Stomach (tissue), 19 donors: ENCODE measurements at places on chromosomes 12 and 14. TPM values are rescaled to one million over a fixed set of nuclear protein-coding genes. Genes with fewer than 3 reads are reported as not detected.
A peak's percentile ranks its signal among the peaks of the same experiment; 100 is the strongest.

GRCh38 chr12:56772625-56773024, 9.5 kb downstream of the HSD17B6 start:
- no peak overlapping the region for H3K27ac ChIP-seq
- H3K27me3 ChIP-seq: no peaks in the 10 kb centered on the region
- H3K36me3 ChIP-seq: no peaks in the 10 kb centered on the region
- DNase-seq: no peak
- H3K4me3 ChIP-seq: no peak overlapping the region
- H3K4me1 ChIP-seq: peaks cover 9% of the 10 kb centered on the region

DNA sequence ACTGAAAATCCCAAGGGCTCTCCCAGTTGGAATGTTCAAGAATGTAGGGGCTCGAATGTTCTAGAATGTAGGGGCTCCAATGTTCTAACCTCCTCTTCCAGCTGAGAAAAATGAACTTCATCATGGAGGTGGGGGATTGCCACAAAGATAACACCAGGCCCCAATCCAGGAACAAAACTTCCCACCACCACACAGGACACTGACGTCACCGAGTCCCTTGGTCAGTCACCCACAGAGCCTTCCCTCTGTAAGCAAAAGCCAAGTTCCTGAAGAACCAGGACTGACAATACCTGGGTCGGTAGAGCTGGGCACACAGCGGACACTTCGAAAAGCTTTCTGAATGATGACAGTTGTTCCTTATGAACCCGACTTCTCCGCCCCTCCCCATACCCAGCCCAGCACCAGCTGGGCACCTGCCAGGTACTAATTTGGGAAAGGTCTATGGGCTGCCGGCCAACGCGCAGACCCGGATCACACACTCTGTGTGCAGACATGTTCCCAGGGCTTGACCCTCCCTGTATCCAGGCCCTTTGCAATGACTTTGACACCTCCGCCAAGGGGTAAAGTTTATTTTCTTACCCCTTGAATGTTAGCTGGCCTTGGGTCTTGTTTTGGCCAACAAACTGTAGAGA, 18.9 kb downstream of the ITPK1 start:
- H3K4me3 ChIP-seq: no peak overlapping the region
- H3K27ac ChIP-seq: no peak overlapping the region
- no peak for DNase-seq
- H3K4me1 ChIP-seq: peaks cover 5% of the 10 kb centered on the region
- no peaks in the 10 kb centered on the region for H3K36me3 ChIP-seq

DNA sequence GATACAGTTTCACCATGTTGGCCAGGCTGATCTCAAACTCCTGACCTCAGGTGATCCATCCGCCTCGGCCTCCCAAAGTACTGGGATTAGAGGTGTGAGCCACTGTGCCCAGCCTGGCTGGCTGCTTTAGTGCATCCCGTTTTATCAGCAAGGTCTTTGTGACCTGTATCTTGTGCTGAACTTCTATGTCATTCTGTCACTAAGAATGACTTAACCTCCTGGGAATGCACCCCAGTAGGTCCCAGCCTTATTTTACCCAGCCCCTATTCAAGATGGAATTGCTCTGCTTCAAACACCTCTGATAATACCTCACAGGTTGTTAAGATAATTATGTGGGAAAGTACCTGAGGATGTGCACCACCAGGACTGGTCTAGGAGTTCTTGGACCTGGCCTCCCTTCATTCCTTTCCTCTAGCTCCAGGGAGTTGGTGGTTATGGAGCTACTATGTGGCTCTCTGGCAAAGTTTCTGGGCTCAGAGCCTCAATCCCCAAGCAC, 26.1 kb upstream of the JPH4 start:
- H3K27ac ChIP-seq: no peak overlapping the region
- H3K27me3 ChIP-seq: no peaks in the 10 kb centered on the region
- no peak for DNase-seq
- peaks cover 8% of the 10 kb centered on the region for H3K4me1 ChIP-seq
- no peaks in the 10 kb centered on the region for H3K36me3 ChIP-seq

- H3K4me1 ChIP-seq: no peaks in the 10 kb centered on the region
- no peak for DNase-seq
- H3K27ac ChIP-seq: no peak overlapping the region
- no peaks in the 10 kb centered on the region for H3K36me3 ChIP-seq
- H3K27me3 ChIP-seq: no peaks in the 10 kb centered on the region
These were observed 19.8 kb downstream of the PTPRB start for GRCh38 chr12:70617450-70617849.

- DNase-seq: no peak
- H3K27ac ChIP-seq: peak overlapping the region; percentile 22
- H3K4me3 ChIP-seq: no peak overlapping the region
- no peaks in the 10 kb centered on the region for H3K27me3 ChIP-seq
These were observed 275.4 kb downstream of the PAWR start for GRCh38 chr12:79415321-79415720.

GRCh38 chr12:49823951-49824350, 4.3 kb downstream of the NCKAP5L start:
- H3K27me3 ChIP-seq: no peaks in the 10 kb centered on the region
- peaks cover 3% of the 10 kb centered on the region for H3K36me3 ChIP-seq
- no peak for DNase-seq
- peak overlapping the region; percentile 93 for H3K27ac ChIP-seq
- peaks cover 40% of the 10 kb centered on the region for H3K4me1 ChIP-seq
- H3K4me3 ChIP-seq: no peak overlapping the region

DNA sequence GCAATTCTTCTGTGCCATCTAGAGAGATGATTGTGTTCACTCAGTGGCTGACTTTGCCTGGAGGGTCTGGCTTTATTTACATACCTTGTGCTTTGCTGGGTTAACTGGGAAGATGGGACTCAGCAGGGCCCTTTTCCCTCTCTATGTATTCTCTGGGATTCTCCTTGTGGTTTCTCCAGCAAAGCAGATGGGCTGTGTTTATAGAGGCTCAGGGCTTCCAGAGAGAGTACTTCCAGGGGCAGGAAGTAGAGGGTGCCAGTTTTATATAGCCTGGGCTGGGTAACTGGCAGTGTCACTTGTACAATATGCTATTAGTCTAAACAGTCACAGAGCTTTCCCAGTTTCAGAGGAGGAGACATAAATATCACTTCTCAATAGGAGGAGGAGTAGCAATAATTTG, 509.9 kb downstream of the DIO2 start:
- H3K4me1 ChIP-seq: peaks cover 17% of the 10 kb centered on the region
- no peak overlapping the region for H3K27ac ChIP-seq
- no peaks in the 10 kb centered on the region for H3K27me3 ChIP-seq
- H3K4me3 ChIP-seq: no peak overlapping the region
- no peaks in the 10 kb centered on the region for H3K36me3 ChIP-seq

DNA sequence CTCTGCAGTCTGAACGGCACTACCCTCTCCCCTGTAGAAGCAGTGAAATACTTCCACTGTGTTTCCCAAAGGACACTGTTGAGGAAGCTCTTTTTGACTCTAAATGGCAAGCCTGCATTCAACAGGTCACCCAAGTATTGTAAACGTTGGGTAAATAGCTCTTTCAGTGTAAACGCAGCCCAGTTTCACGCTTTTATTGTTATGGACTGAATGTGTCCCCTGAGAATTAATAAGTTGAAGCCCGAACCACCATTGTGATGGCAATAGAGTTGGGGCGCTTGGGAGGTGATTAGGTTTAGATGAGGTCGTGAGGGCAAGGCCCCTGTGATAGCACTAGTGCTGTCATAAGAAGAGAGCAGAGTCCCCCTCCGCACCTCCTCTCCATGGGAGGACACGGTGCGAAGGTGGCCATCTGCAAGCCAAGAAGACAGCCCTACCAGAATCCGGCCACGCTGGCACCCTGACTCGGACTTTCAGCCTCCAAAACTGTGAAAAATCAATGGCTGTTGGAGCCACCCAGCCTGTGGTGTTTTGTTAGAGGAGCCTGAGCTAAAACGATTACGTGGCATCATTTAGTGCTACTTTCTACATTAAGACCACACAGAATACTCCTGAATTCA, 1.1 kb downstream of the SERPINA10 start:
- no peaks in the 10 kb centered on the region for H3K4me1 ChIP-seq
- no peaks in the 10 kb centered on the region for H3K27me3 ChIP-seq
- no peaks in the 10 kb centered on the region for H3K36me3 ChIP-seq
- no peak overlapping the region for H3K27ac ChIP-seq
- no peak overlapping the region for H3K4me3 ChIP-seq

- no peaks in the 10 kb centered on the region for H3K27me3 ChIP-seq
- no peak overlapping the region for H3K4me3 ChIP-seq
- H3K36me3 ChIP-seq: no peaks in the 10 kb centered on the region
- DNase-seq: no peak
- no peaks in the 10 kb centered on the region for H3K4me1 ChIP-seq
- H3K27ac ChIP-seq: no peak overlapping the region
These were observed 94.6 kb upstream of the SCAF11 start for GRCh38 chr12:46084666-46085631.

DNA sequence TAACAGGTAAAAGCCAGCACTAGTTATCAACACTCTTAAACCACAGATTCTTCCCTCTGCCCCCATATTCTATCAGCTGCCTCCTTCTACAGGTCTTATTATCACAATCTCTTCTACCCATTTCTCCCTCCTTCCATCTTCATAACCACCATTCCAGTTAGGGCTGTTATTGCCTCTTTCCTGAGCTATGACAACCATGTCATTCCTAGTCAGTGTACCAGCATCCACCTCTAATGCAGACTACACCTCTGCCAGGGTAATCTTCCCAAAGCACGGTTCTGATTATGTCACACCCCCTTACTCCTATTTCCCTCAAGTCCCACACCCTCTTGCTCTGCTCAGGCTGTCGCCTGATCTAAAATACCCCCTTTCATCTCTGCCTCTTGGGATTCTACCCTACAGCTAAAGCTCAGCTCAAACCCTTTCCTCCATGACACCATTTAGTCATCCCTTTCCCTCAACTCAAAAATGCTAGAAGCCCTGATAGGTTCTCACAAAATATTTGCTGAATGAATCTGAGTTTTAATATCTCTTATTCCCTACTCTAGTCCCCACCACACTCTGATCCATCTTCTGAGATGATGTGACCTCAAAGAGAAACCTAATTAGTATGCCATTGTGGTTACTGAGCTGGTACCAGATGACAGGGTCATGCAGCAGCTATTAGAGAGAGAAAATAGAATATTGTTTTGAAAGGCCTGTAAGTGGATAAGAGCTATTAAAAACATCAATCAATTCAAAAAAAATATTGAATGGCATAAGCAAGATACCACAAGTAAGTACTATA, 11.7 kb downstream of the RACGAP1 start:
- DNase-seq: no peak
- H3K4me3 ChIP-seq: no peak overlapping the region
- no peaks in the 10 kb centered on the region for H3K36me3 ChIP-seq
- H3K27me3 ChIP-seq: no peaks in the 10 kb centered on the region

- peak; percentile 23 for DNase-seq
- H3K27me3 ChIP-seq: no peaks in the 10 kb centered on the region
- H3K4me1 ChIP-seq: no peaks in the 10 kb centered on the region
These were observed 722.3 kb upstream of the FLRT2 start for GRCh38 chr14:84807673-84808072.

GRCh38 chr12:4046495-4046840, 173.3 kb upstream of the PARP11 start:
- H3K36me3 ChIP-seq: no peaks in the 10 kb centered on the region
- H3K27ac ChIP-seq: no peak overlapping the region
- no peaks in the 10 kb centered on the region for H3K27me3 ChIP-seq

GRCh38 chr14:58362798-58363412, 32.8 kb upstream of the TOMM20L start:
- no peaks in the 10 kb centered on the region for H3K27me3 ChIP-seq
- H3K4me3 ChIP-seq: no peak overlapping the region
- H3K36me3 ChIP-seq: peaks cover 30% of the 10 kb centered on the region
- no peak overlapping the region for H3K27ac ChIP-seq

- peaks cover 57% of the 10 kb centered on the region for H3K4me1 ChIP-seq
- H3K36me3 ChIP-seq: no peaks in the 10 kb centered on the region
- H3K27me3 ChIP-seq: no peaks in the 10 kb centered on the region
These were observed 18.6 kb upstream of the PLEKHG3 start for GRCh38 chr14:64685371-64686281.

GRCh38 chr12:2633825-2634200, 161.0 kb upstream of the FKBP4 start:
- H3K27ac ChIP-seq: no peak overlapping the region
- no peaks in the 10 kb centered on the region for H3K36me3 ChIP-seq
- no peaks in the 10 kb centered on the region for H3K4me1 ChIP-seq
- H3K4me3 ChIP-seq: no peak overlapping the region
- DNase-seq: no peak

DNA sequence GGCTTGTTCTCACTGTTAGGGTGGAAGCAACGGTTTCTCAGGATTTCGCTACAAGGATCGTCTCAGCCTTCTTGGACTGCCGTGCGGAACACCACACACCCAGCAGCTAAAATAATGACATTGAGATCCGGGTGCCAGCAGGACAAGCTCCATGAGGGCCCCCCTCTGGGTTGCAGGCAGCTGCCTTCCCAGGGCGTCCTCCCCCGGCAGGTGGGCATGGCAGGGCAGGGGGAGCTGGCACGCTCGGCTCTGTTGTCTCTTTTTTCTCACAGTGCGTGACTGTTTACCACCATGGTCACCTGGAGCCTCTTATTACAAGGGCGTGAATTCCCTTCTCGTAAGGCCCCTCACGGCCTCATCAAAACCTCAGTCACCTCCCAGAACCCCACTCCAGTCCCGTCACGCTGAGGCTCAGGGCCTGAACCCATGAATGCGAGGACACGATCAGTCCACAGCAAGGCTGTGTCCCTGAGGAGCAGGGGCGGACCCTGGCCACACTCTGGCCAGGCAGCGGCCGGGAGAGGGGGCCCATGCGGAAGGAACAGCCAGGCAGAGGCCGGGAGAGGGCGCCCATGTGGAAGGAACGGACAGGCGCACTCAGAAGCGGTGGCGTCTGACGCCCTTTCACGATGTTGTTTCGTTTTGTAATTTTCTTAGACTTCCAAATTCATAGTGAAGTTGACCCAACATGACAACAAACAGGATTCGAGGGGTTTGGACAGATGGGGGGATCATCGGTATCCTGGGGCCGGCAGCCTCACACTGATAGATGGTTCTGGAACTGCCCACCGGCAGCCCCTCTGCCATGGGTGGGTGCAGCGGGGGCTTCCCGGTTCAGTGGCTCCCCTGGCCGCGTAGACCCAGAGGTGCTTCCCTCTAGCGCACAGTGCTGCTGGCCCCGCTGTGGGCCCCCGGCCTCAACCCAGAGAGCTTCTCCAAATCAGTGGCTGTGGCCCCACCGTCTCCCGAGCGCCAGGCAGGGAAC, 10.0 kb downstream of the LRCOL1 start:
- H3K27ac ChIP-seq: peak overlapping the region; percentile 6
- no peaks in the 10 kb centered on the region for H3K36me3 ChIP-seq
- peaks cover 4% of the 10 kb centered on the region for H3K4me1 ChIP-seq
- peak; percentile 91 for DNase-seq

- H3K4me1 ChIP-seq: peaks cover 17% of the 10 kb centered on the region
- H3K4me3 ChIP-seq: no peak overlapping the region
- no peak for DNase-seq
- no peak overlapping the region for H3K27ac ChIP-seq
- H3K36me3 ChIP-seq: no peaks in the 10 kb centered on the region
- H3K27me3 ChIP-seq: peaks cover 26% of the 10 kb centered on the region
These were observed 127.4 kb upstream of the PRMT8 start for GRCh38 chr12:3363608-3364007.

- H3K4me1 ChIP-seq: no peaks in the 10 kb centered on the region
- no peak overlapping the region for H3K27ac ChIP-seq
- no peak overlapping the region for H3K4me3 ChIP-seq
- H3K27me3 ChIP-seq: peaks cover 9% of the 10 kb centered on the region
- H3K36me3 ChIP-seq: no peaks in the 10 kb centered on the region
- no peak for DNase-seq
These were observed 4.6 kb upstream of the KRT2 start for GRCh38 chr12:52656616-52657015.

Gene OAS3
- 12.5 TPM for total RNA-seq

Gene FRS2
- 14.0 TPM for total RNA-seq

Gene RAD9B
- total RNA-seq: 0.73 TPM

Gene SLC16A7
- 16.3 TPM for total RNA-seq

Gene GRIP1
- total RNA-seq: not detected

Gene ADCK1
- 10.5 TPM for total RNA-seq

Gene PRR4
- 0.87 TPM for total RNA-seq

Gene PTMS
- total RNA-seq: 261 TPM

Gene CCDC63
- not detected for total RNA-seq

Gene EFS
- total RNA-seq: 7.0 TPM

Gene FMNL3
- total RNA-seq: 9.6 TPM
